CD4-positive, alpha-beta T cell treated with Interleukin-15 for 4 hours (primary cell): ENCODE measurements at places on chromosomes 4 and X.
A peak's percentile ranks its signal among the peaks of the same experiment; 100 is the strongest.

GRCh38 chr4:115720611-115721010, 607.2 kb upstream of the NDST4 start:
- DNase-seq, result no peak

- DNase-seq, result no peak
These were observed 12.6 kb downstream of the TREX2 start for GRCh38 chrX:153433161-153433680.

GRCh38 chr4:11440481-11441193, 11.9 kb upstream of the HS3ST1 start:
- no peak for DNase-seq

DNA sequence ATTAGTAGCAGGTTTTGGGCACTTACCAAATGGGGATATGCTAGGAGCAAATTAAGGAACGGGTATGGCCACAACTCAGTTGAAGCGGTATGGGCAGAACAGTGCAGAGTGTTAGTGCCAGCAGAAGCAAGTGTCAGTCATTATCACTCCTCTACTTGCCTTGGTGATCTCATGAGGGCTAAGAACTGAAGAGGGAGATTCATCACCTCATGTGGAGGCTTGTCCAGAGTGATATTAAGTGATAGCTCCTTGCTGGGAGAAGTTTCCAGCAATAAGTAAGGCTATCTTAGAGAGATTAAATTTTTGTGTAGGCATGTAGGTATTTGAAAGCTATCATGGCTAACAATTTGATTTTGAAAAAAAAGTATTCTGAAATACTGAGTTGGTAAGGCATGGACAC, 615.4 kb upstream of the SMIM31 start:
- DNase-seq, result no peak

- DNase-seq, result no peak
These were observed 11.6 kb downstream of the SLC25A5 start for GRCh38 chrX:119479845-119480244.

- no peak for DNase-seq
These were observed 86.1 kb downstream of the CENPC start for GRCh38 chr4:67459164-67459563.

DNA sequence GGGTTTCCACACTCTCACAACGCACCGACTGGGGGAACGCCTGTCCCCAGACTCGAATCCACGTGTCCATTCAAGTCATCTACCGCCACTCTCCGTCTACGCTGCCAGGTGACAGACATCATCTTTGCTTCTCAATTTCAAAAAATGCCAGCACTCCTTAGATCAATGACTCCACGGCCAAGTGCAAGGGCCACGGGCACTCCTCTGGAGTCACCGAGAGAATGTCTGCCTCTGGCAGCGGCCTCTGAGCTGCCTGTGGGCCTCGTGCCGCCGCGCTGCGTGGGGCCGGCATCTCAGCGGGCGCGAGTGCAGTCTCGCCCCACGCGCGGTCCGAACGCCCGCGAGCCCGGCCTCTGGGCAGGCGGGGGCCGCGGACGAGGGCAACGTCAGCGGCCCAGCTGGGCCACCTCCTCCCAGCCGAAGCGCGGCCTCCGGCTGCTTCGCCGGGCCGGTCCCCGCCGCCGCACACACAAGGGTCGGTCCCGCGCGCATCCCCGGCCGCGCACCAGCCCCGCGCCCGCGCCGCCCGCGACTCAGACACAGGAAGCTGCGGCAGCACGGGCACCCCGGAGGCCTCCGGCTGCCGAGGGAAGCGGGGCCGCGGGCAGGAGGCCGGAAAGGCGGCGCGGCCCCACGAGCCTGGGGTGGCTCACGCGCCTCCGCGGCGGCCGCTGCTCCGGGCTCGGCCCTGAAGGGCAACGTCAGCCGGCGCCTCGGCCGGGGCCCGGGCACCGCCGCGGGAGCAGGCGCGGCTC, 450 bp downstream of the ACSL1 start:
- peak; percentile 28 for DNase-seq

- peak; percentile 41 for DNase-seq
These were observed 46.2 kb downstream of the NEK1 start for GRCh38 chr4:169566021-169566818.

DNA sequence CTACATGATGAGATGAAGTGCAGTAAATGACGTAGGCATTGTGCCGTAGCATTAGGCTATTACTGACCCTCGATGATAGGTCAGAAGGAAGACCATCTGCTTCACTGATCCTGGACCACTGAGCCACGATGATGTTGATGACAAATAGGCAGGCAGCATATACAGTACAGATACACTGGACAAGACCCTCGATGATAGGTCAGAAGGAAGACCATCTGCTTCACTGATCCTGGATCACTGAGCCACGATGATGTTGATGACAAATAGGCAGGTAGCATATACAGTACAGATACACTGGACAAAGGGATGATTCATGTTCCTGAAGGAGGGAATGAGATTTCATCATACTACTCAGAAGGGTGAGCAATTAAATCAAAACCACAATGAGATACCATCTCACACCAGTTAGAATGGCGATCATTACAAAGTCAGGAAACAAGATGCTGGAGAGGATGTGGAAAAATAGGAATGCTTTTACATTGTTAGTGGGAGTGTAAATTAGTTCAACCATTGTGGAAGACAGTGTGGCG, 50.9 kb downstream of the BEND4 start:
- DNase-seq, result no peak

GRCh38 chr4:86313656-86314055, 46.2 kb downstream of the MAPK10 start:
- no peak for DNase-seq

DNA sequence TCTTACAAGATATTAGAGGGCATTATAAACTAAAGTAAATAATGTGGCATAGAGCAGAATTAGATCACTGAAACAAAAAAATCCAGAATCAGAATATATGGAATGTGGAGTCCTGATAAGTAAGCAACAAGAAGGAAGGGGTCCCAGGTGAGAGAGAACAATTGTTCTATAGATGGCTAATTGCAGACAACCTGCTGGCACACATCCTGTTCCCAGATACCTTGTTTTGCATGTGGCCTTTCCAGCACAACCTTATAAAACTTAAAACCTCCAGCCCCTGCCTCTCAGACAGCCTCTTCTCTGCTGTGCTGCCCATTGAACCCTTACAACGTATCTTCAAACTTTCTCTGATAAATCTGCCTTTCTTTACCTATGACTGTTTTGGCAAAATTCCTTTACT, 4.7 kb upstream of the ZNF674 start:
- no peak for DNase-seq

GRCh38 chrX:119693996-119694451, 1.1 kb upstream of the SEPTIN6 start:
- DNase-seq, result no peak

DNA sequence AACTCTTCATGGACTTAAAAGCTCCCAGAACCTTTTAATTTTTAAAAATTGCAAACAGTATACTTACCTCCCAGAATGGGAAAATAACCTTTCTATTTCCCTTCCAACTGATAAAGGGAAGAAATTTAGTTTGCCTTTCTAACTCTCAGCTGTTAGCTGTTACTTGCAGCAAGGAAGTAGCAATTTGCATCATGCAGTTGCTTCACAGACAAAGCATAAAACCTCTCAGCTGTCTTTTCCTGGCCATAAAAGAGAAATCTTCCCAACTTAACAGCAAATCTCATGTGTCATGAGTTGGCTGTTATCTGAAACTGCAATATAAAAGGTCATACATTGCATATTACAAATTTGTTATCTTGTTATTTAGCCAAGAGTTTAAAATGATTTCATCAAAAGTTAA, 18.4 kb downstream of the C4orf17 start:
- no peak for DNase-seq

DNA sequence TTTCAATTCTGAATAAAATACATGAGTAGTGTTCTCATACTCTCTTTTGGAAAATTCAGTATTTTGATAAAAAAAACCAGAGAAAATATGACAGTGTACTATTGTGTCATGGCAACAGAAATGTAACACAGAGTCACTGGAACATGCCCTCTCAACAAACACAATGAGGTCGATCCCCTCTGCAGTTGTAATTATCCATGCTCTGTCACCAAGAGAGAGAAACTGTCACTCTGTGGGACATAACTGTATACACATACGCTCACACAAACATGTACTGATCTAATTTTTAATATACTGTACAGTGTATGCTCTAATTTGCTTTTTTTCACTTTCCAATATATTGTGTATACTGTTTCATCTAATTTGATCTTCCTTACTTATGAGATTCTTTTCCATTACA, 1136.8 kb upstream of the TENM3 start:
- DNase-seq, result no peak

DNA sequence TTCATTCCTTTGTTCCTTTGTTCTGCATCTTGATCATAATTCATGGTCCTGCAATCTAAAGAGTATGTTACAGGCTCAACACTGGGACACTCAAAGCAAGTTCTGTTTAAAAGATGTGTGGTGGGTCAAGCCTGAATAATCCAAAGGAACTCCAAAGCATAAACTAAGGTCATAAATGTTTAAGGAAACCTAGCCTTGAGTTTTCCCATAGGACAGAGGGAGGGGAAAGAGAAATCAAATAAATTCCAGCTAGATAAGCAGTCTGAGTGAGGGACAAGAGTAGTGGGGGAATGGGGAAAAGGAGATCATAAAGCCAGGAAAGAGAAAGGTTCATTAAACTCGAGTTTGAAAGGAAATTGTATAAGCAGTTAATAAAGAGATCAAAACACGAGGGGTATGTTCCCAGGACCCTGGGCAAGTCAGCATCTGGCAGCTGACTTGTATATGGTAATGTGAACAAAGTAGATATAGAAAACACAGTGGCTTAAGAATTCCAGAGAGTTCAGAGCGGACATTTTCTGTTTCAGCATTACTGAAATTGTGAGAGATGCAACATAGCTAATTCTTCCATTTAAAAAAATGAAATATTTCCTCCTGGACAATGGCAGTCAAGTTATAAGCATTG, 125.8 kb upstream of the EDNRA start:
- DNase-seq, result no peak
